ENCODE measurements at places on chromosomes 2 and 18. TPM values are rescaled to one million over a fixed set of nuclear protein-coding genes. Genes with fewer than 3 reads are reported as not detected.
A peak's percentile ranks its signal among the peaks of the same experiment; 100 is the strongest.

- H3K4me1 ChIP-seq: peaks cover 15% of the 10 kb centered on the region
- no peak overlapping the region for H3K4me3 ChIP-seq
- DNase-seq: no peak
- no peaks in the 10 kb centered on the region for H3K36me3 ChIP-seq
- no peaks in the 10 kb centered on the region for H3K27me3 ChIP-seq
Measured at GRCh38 chr2:36329251-36329650, 26.3 kb upstream of the CRIM1 start.

DNA sequence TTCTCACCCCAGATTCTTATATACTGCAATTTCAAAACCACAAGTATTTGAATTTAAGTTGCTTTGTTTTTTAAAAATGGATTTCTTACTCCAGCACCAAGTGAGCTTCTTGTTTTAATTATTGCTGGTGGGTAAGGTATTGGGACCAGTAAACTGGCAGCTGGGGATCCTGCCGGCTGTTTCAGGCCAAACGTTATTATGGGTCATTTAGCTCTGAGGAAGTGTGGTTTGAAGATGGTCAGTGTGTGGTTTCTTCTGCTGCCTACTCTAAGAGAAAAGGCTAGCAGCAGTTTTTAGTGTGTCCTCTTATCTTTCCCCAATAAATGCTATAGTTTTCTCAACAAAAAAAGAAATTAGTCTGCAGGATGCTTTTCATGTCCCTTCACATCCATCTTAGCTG lies 30.6 kb downstream of the CFAP221 start:
- no peak overlapping the region for H3K4me3 ChIP-seq
- H3K27me3 ChIP-seq: peaks cover 29% of the 10 kb centered on the region
- no peak overlapping the region for H3K27ac ChIP-seq
- H3K4me1 ChIP-seq: no peaks in the 10 kb centered on the region
- no peak for DNase-seq

GRCh38 chr2:159042115-159042850 lies 73.8 kb downstream of the TANC1 start:
- H3K4me1 ChIP-seq: no peaks in the 10 kb centered on the region
- no peak for DNase-seq
- H3K36me3 ChIP-seq: peaks cover 4% of the 10 kb centered on the region

- H3K36me3 ChIP-seq: peaks cover 12% of the 10 kb centered on the region
- no peak overlapping the region for H3K4me3 ChIP-seq
- H3K27me3 ChIP-seq: no peaks in the 10 kb centered on the region
Measured at GRCh38 chr18:62258616-62259015, 66.5 kb upstream of the TNFRSF11A start.

- no peaks in the 10 kb centered on the region for H3K4me1 ChIP-seq
- no peaks in the 10 kb centered on the region for H3K27me3 ChIP-seq
- no peaks in the 10 kb centered on the region for H3K36me3 ChIP-seq
- no peak overlapping the region for H3K4me3 ChIP-seq
- DNase-seq: no peak
Measured at GRCh38 chr18:39481281-39481680, 1915.7 kb upstream of the CELF4 start.

GRCh38 chr2:118003396-118003824 lies 10.5 kb downstream of the CCDC93 start:
- DNase-seq: peak; percentile 35
- no peaks in the 10 kb centered on the region for H3K27me3 ChIP-seq
- peaks cover 19% of the 10 kb centered on the region for H3K4me1 ChIP-seq

DNA sequence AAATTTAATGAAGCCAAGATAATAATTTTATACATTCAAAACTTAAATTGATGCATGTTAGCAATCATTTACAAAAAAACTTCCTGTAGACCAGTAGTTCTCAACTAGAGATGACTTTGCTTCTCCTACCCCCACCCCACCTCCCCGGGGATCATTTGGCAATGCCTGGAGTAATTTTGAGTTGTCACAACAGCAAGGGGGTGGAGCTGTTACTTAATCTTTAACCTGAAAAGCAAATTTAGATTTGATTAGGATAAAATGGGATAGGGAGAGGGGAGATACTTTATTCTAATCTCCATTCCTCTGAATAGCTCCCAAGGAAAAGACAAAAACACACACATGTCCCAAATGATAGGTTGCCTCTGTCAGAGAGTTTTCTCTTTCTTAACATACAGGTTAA lies 4.2 kb downstream of the SLC40A1 start:
- H3K27me3 ChIP-seq: no peaks in the 10 kb centered on the region
- peaks cover 47% of the 10 kb centered on the region for H3K4me1 ChIP-seq
- DNase-seq: no peak
- no peak overlapping the region for H3K4me3 ChIP-seq

DNA sequence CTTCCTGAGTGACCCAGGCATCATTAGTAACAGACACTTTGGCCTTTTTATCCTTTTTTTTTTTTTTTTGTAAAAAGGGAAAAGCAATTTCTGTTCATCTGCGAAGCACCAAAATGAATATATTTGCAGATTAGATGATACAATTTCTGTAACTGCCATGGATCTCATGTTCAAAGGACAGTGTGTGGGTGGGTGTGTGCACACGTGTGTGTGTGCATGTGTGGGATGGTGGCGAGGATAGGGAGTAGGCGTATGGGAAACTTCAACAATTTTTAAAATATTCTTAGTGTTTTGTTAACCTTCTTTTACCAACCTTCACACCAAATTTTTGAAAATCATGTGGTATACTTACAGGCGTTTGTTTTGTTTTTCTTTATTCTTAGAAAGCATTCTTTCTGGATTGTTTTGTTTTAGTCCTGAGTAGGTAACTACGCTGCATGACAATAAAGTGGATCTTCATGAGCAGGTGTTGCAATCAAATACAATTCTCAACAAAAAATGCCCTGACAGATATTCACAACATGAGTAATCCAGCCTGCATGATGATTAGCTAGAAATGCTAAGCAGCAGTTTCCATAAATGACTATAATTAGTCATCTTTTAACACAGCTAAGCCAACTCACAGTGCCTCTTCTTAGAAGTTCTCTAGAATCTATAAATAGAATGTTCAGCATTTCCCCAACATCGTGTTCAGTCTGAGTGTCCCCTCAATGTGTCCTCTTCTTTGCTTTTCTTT lies 53.5 kb upstream of the RMDN2 start:
- no peak overlapping the region for H3K27ac ChIP-seq
- H3K36me3 ChIP-seq: peaks cover 10% of the 10 kb centered on the region
- H3K4me1 ChIP-seq: peaks cover 20% of the 10 kb centered on the region
- no peak for DNase-seq

GRCh38 chr2:74835831-74836674 lies 2.1 kb downstream of the HK2 start:
- H3K4me1 ChIP-seq: peaks cover 52% of the 10 kb centered on the region
- no peak for DNase-seq
- H3K27me3 ChIP-seq: peaks cover 8% of the 10 kb centered on the region
- peak overlapping the region; percentile 27 for H3K27ac ChIP-seq
- H3K4me3 ChIP-seq: peak overlapping the region; percentile 94

- peaks cover 11% of the 10 kb centered on the region for H3K4me1 ChIP-seq
- peak overlapping the region; percentile 56 for H3K27ac ChIP-seq
- peaks cover 9% of the 10 kb centered on the region for H3K27me3 ChIP-seq
- peaks cover 2% of the 10 kb centered on the region for H3K36me3 ChIP-seq
- peak overlapping the region; percentile 76 for H3K4me3 ChIP-seq
- no peak for DNase-seq
Measured at GRCh38 chr18:3525870-3526420, 76.0 kb downstream of the TGIF1 start.

- H3K27ac ChIP-seq: no peak overlapping the region
- peaks cover 21% of the 10 kb centered on the region for H3K27me3 ChIP-seq
- H3K36me3 ChIP-seq: no peaks in the 10 kb centered on the region
- no peak overlapping the region for H3K4me3 ChIP-seq
- H3K4me1 ChIP-seq: no peaks in the 10 kb centered on the region
- no peak for DNase-seq
Measured at GRCh38 chr2:222949690-222950323, 89.0 kb downstream of the ACSL3 start.

- no peak overlapping the region for H3K27ac ChIP-seq
- DNase-seq: no peak
- H3K27me3 ChIP-seq: no peaks in the 10 kb centered on the region
- no peak overlapping the region for H3K4me3 ChIP-seq
- H3K36me3 ChIP-seq: no peaks in the 10 kb centered on the region
Measured at GRCh38 chr18:21179590-21180220, 62.3 kb upstream of the GREB1L start.

- DNase-seq: no peak
- H3K4me1 ChIP-seq: no peaks in the 10 kb centered on the region
- H3K27me3 ChIP-seq: no peaks in the 10 kb centered on the region
- H3K27ac ChIP-seq: no peak overlapping the region
- H3K4me3 ChIP-seq: no peak overlapping the region
Measured at GRCh38 chr2:17298453-17298852, 219.8 kb downstream of the RAD51AP2 start.

- no peak overlapping the region for H3K27ac ChIP-seq
- H3K36me3 ChIP-seq: no peaks in the 10 kb centered on the region
- H3K27me3 ChIP-seq: peaks cover 42% of the 10 kb centered on the region
- no peak for DNase-seq
- H3K4me3 ChIP-seq: no peak overlapping the region
- no peaks in the 10 kb centered on the region for H3K4me1 ChIP-seq
Measured at GRCh38 chr2:235413064-235413463, 80.8 kb upstream of the AGAP1 start.

DNA sequence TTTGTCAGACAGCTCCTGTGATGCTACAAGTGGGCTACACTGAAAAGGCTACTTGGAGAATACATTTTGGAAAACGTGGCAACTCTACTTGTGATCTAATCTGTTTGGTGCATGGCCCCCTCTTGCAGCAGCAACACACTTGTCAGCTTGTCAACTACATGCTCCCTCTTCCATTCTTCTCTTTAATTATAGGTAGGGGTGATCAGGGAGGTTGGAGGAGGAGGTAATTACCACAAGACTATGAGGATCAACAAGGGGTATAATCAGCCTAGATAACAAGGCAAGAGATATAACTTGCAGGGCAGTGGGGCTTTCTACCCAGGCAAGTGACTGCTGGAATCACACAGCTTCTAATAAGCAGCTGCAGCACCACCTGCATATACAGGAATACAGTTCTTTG lies 104.9 kb downstream of the ACVR1 start:
- peaks cover 8% of the 10 kb centered on the region for H3K4me1 ChIP-seq
- no peaks in the 10 kb centered on the region for H3K27me3 ChIP-seq
- H3K36me3 ChIP-seq: peaks cover 17% of the 10 kb centered on the region
- no peak for DNase-seq
- no peak overlapping the region for H3K4me3 ChIP-seq

DNA sequence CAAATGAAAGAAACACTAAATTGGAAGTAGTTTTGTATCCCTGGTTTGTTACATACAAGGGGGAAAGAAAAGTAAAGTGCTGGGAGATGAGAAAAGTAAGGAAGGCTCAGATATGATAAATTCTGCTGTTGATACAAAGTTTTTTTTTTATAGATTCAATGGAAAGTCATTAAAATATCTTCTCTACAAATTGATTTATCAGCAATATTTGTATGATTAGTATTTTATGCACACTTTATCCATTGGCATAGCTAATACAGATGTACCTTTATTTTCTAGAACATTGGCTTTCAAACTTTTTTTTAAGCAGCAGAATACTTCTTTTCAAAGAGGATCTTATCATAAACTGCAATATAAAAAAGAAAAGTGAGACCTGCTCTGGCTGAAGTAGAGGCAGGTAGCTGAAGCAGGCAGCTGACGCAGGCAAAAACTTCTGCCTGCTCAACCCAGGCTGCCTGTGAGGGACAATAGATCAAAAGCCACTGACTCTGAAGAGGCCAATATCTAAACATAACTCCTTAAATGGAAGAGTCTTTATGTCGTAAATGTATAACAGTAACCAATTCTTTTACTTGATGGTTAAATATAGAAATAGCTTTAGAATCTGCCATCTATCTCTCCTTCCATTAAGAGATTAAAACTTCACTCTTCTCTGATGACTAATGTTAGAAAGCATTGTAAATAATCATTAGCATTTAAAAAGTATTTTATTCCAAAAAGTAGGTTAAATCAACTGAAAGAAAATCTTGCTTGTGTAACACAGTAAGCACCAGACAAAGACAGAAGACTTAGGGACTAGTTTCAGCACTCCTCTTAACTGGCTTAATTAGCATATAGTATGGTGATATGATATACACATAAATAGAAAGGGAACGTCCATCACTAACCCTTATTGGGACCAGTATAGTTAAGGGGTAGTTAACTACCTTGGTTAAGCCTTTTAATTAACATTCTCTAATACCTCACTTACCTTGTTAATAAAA lies 174.2 kb downstream of the SLC39A10 start:
- H3K27me3 ChIP-seq: peaks cover 10% of the 10 kb centered on the region
- H3K27ac ChIP-seq: no peak overlapping the region
- H3K36me3 ChIP-seq: no peaks in the 10 kb centered on the region
- H3K4me3 ChIP-seq: no peak overlapping the region
- DNase-seq: no peak

GRCh38 chr2:135762022-135762421 lies 20.4 kb downstream of the UBXN4 start:
- H3K27me3 ChIP-seq: no peaks in the 10 kb centered on the region
- H3K36me3 ChIP-seq: peaks cover 5% of the 10 kb centered on the region
- no peak overlapping the region for H3K4me3 ChIP-seq
- H3K4me1 ChIP-seq: peaks cover 4% of the 10 kb centered on the region
- peak overlapping the region; percentile 9 for H3K27ac ChIP-seq

GRCh38 chr18:62486290-62486964 lies 36.4 kb upstream of the ZCCHC2 start:
- H3K27ac ChIP-seq: no peak overlapping the region
- peaks cover 3% of the 10 kb centered on the region for H3K4me1 ChIP-seq
- DNase-seq: no peak
- no peaks in the 10 kb centered on the region for H3K36me3 ChIP-seq

GRCh38 chr2:192126912-192127311 lies 67.8 kb downstream of the TMEFF2 start:
- peaks cover 22% of the 10 kb centered on the region for H3K27me3 ChIP-seq
- H3K27ac ChIP-seq: no peak overlapping the region
- H3K4me1 ChIP-seq: peaks cover 2% of the 10 kb centered on the region

GRCh38 chr2:182224669-182225068 lies 202.2 kb downstream of the PDE1A start:
- H3K27me3 ChIP-seq: no peaks in the 10 kb centered on the region
- H3K4me3 ChIP-seq: no peak overlapping the region
- H3K36me3 ChIP-seq: no peaks in the 10 kb centered on the region

GRCh38 chr2:238720232-238720672 lies 127.6 kb upstream of the TWIST2 start:
- DNase-seq: no peak
- no peak overlapping the region for H3K4me3 ChIP-seq
- H3K27me3 ChIP-seq: peaks cover 32% of the 10 kb centered on the region
- no peak overlapping the region for H3K27ac ChIP-seq
- H3K4me1 ChIP-seq: no peaks in the 10 kb centered on the region

- H3K36me3 ChIP-seq: no peaks in the 10 kb centered on the region
- DNase-seq: no peak
- H3K27ac ChIP-seq: no peak overlapping the region
- H3K4me1 ChIP-seq: no peaks in the 10 kb centered on the region
- H3K4me3 ChIP-seq: no peak overlapping the region
Measured at GRCh38 chr2:123518367-123518766, 506.7 kb upstream of the CNTNAP5 start.

GRCh38 chr2:213315168-213315876 lies 31.1 kb downstream of the SPAG16 start:
- H3K27ac ChIP-seq: no peak overlapping the region
- no peaks in the 10 kb centered on the region for H3K4me1 ChIP-seq
- H3K27me3 ChIP-seq: no peaks in the 10 kb centered on the region
- H3K36me3 ChIP-seq: peaks cover 16% of the 10 kb centered on the region
- no peak for DNase-seq

SERPINB4 gene
- total RNA-seq: not detected

HOXD10 gene
- not detected for total RNA-seq

ANKRD44 gene
- total RNA-seq: 246 TPM

ZNF521 gene
- total RNA-seq: not detected

ESPNL gene
- not detected for total RNA-seq

BOLL gene
- not detected for total RNA-seq

ABCB11 gene
- not detected for total RNA-seq

All from T-helper 17 cell (primary cell).